ENCODE measurements at places on chromosomes 7 and 10.

DNA sequence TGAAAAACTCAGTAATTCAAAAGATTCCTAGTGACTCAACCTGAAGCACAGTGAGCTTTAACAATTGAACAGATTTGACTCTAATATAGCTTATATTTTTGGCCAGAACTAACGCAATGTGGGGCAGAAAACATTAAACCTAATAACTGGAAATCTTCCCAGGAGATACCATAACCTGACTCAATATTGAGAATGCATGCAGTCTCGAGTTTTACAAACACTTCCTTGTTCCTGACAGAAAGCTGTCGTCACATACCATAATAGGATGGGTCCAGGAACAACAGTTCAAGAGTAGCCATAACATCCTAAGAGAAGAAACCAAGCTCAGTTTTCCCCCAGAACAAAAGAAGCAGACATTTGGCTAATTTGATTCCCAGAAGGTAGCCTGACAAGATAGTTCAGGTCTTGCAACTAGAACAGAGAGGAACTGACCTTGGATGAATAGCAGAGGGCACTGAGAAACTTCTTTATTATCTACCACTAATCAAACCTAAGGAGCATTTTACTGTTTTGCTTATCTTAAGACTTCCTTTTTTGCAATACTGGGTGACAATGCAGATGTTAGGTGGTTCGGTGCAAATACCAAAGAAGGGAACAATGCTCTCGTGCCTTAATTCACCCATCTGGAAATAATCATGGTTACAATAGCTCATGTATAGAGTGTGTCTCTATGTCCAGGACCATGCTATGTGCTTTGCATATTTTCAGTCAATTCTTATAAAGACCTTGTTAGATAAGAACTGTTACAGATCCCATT is 38.6 kb upstream of the ACSL5 start:
- DNase-seq, result no peak

GRCh38 chr7:139899328-139899955 is 70.4 kb downstream of the TBXAS1 start:
- DNase-seq, result no peak

GRCh38 chr10:11224792-11225416 is 207.2 kb downstream of the CELF2 start:
- DNase-seq, result no peak

DNA sequence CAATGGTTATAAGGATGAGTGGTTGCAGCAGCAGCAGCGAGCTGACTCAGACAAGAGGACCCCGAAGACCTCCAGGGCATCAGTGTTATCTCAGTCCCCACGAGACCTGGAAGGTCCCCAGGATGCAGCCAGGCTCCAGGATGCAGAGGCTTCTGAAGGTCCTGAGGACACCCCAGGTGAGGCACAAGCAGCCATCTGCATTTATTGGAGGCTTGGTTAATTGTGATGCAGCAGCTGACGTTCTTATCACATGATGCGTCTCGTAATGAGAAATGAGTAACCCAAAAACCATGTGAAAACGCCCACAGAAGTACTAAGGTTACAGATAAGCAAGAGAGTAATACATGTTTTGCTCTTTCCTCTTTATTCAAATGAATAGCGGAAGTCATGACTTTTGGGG is 17.4 kb downstream of the C7orf57 start:
- no peak for DNase-seq

GRCh38 chr10:89633484-89633883 is 11.6 kb downstream of the PANK1 start:
- DNase-seq, result no peak

DNA sequence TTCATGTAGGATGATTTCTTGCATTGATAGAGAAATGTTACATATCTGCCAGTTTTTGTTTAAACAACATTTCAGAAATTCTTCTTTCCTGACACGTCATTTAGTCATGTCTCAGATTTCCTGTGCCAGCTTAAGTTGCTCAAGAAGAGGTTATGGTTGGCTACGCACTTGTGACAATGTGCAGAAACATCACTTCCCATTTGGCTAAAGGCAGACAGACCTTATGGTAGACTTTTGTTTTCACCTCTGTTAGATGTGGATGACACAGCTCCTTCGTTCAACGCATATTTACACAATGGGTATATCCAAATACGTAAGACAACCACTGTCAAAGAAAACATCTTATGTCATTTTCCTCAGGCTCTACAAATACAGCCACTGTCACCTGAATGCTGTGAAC is 125.8 kb downstream of the DOCK4 start:
- DNase-seq, result no peak

DNA sequence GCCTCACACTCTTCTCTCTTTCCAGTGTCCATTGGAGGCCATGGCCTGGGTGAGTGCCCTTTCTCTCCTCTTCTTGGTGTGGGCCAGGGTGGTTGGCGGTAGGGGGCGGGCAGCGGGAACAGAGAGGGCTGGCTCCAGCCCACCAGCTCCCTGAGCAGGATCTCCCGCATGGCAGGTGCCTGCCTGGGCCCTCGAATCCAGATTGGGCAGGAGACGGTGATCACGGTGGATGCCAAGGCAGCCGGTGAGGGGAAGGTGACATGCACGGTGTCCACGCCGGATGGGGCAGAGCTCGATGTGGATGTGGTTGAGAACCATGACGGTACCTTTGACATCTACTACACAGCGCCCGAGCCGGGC is 13.5 kb upstream of the ATP6V1F start:
- no peak for DNase-seq

All from NCI-H1092 (cell line).